ENCODE measurements at places on chromosomes 13 and 19.

GRCh38 chr13:25981060-25981459 lies 70.8 kb downstream of the SHISA2 start:
- DNase-seq = no peak

DNA sequence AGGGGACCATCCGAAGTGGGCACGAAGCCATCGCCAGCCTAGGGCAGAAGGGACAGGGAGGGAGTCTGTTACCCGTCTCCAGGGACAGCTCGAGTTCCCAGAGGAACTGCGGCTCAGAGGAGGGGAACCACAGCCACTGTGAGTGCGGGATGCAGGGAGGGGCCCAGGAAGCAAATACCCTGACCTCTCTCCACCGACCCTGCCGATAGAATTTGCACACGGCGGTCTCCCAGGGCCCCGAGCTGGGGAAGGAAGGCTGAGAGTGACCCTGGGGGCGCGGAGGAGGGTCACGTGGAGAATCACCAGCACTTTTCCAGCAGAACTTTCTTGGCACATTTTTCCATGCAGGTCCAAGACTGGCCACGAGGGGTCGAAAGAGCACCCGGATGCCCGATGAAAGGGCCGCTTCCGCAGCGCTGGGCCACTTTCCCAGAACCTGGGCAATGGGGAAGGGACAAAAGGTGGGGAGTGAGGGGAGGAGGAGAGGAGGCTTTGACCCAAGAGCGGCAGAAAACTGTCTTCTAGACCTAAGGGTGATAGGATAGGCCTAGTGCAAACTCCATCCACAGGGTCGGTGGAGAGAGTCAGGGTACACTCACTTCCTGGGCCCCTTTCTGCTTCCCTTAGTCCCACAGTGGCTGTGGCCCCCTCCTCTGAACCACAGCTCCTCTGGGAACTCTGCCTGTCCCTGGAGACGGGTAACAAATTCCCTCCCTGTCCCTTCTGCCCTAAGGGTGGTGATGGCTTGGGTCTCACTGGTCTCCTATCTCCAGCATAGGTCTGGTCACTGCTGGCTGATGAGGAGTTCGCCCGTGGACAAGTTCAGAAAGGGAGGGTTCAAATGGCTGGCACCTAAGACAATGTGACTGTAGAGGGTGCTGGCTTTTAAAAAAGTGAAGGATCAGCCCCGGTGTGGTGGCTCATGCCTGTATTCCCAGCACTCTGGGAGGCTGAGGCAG lies 5.3 kb upstream of the GPR4 start:
- no peak for DNase-seq

GRCh38 chr13:23979361-23980159 lies 82.3 kb upstream of the C1QTNF9B start:
- DNase-seq = no peak

DNA sequence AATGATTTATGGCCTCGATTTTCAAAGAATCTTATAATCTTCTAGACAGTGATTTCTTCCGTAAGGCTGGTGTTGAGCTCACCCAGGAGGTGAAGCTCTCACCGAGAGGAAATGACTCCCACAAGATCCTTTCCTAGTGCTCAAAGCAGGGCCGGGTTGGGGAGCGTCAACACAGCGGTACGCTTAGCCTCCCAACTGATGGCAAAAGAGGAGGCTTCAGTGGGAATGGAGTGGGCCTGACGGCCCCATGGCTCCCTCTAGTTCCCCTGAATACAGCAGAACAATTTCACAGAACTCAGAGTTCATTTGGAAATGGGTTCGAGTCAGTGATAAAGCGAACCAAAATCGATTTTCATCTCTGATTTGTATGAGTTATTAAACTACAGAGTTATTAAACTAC lies 449.5 kb downstream of the KLF12 start:
- DNase-seq = no peak

- no peak for DNase-seq
Observed at GRCh38 chr19:9132422-9132821, 5.7 kb upstream of the OR7G3 start.

DNA sequence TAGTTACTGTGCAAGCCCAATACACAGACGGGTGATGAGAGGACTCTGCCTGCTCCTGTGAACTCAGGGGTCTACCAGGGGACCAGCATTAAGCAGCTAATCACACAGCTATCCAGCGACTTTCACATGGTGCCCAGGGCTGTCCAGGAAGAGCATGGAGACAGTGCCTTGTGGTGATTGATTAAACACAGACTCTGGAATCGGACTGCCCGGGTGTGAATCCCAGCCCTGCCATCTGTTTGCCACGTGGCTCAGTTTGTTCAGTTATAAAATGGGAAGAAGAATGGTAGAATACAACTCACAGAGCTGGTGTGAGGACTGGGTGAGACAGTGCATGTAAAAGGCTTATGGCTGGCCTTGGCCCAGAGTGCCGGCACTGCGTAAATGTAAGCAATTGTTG lies 42.1 kb upstream of the NPAS1 start:
- DNase-seq = no peak
